ENCODE measurements at places on chromosomes 16 and 17.

DNA sequence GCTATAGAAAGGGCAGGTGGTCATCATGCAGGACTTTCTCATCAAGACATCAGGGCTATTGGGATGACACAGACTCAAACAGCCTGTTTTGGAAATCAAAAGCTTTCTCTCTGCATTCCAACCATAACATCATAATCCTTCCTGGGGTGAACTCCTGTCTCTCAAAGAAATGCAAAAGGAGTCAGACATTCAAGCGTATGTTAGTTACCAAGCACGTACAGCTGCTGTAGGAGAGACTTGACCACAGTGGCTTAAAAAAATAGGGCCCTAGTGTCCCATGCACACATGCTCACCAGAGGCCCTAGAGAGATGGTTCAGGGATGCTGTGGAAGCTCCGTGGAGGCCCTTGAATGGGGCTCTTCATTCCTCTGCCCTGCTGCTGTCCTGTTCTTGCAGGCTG, 24.6 kb upstream of the FOXF1 start:
- DNase-seq, result no peak

DNA sequence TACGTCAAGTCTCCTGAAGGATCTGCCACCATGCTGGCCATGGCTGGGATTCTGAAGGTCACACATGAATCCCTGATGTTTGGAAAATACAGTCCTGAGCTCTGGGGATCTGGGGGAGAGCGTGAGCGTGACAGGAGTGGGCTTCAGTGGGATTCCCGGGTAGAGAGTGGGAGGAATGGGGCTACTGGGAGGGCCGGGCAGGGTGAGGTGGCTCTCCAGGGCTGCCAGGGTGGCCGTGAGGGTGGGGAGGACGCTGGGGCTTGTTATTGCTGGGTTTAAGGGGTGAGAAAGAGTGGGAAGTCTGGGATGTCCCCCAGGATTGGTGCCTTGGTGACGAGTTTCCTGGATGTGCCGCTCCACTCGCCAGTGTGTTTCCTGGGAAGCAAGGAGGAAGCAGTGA, 31.3 kb downstream of the FOXL1 start:
- no peak for DNase-seq

DNA sequence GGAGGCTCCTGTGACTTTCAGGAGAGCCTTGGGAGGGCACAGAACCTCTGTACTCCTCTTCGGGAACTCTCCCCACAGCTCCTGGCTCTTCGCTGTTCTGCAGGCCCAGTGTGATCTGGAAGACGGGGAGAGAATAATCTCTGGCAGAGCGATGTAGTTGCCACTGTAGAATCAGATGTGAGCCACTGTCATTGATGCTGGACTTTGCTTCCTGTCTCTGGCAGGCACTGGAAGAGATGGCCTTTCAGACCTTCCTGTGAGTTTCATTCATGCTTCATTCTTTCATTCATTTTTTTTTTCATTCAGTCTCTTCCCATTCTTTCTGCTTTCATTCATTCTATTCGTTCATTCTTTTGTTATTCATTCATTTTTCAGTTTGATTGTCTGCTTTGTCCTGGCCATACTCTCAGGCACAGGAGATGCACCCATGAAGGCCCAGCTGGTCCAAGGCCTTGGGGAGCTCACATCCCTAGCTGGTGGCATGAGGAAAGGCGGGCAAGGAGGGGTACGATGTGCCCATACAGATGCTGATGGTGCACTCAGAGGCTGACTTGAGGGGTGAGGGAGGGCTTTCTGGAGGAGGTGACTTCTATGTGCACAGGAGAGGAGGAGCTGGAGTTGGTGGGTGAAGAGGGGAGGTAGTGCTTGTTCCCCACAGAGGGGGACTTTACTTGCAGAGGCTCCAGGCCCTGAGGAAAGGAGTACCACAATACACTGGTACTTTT, 44.2 kb downstream of the CMIP start:
- no peak for DNase-seq

- peak; percentile 10 for DNase-seq
Measured at GRCh38 chr17:61947367-61948078, 19.7 kb upstream of the INTS2 start.

DNA sequence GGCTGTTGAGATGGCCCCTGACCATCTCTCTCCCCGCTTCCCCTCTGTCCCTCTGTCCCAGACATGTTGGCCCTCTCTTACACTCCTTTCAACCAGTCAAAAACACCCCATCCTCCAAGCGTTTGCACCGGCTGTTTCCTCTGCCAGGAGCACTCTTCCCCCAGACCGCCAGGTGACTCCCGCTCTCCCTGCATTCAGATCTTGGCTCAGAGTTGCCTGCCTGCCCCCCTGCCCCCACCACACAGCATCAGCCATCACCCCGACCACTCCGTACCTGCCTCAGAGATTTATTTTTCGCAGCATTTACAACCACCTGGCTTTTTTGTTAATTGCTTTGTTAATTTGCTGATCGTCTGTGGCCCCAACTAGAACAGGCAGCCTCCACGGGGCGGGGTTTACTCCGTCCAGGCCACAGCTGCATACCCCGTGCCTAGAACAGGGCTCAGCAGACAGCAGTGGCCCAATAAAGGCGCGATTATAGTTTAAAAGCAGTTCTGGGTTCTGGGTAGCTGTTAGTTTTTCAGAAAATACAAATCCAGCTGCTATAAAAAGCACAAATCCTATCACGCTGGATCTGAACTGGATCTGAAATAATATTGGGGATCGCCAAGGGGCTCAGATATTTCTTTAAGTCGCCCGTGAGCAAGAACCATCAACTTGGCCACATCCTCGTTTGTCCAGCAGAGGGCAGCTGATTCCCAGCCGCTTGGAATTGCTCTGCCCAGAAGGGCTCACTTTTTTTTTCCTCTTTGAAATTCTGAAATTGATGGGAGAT, 173.6 kb downstream of the IRF8 start:
- peak; percentile 73 for DNase-seq

DNA sequence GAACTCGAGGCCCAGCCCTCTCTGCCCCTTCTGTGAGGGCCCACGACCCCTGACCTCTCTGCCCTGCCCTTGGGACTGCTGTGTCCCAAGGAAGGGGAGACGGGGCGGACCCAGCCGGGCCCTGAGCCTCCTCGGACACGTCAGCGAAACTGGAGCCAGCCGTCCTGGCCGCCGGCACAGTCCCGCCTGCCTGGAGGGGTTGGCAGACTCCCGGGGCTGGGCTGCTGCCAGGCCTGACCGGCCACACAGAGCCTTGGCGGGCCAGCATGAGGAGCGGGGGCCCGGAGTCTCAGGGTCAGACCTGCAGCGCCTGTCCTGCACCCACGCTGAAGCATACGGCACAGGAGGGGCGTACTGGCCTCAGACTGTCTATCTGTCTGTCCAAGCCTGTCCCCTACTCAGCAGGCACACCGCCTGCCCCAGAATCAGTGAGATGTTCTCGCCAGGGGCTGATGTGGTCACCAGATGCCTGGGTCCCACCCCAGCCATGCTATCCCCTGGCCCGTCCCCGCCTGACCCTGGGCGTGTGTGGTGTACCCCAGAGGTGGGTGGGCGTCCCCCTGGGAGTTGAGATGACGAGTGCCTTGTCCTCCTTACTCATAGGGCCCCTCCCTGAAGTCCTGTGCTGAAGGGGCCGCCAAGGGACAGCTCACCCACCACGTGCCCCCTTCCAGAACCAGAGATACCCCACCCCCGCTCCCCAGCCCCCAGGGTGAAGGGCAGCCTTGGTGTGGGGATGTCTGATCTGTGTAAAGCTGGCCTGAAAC, 4.7 kb downstream of the VASN start:
- peak; percentile 84 for DNase-seq

- DNase-seq, result peak; percentile 20
Measured at GRCh38 chr17:82519971-82520903, 705 bp downstream of the FOXK2 start.

GRCh38 chr17:7484919-7485377, 782 bp downstream of the POLR2A start:
- DNase-seq, result no peak

GRCh38 chr17:11241611-11242226, 706 bp downstream of the SHISA6 start:
- no peak for DNase-seq

DNA sequence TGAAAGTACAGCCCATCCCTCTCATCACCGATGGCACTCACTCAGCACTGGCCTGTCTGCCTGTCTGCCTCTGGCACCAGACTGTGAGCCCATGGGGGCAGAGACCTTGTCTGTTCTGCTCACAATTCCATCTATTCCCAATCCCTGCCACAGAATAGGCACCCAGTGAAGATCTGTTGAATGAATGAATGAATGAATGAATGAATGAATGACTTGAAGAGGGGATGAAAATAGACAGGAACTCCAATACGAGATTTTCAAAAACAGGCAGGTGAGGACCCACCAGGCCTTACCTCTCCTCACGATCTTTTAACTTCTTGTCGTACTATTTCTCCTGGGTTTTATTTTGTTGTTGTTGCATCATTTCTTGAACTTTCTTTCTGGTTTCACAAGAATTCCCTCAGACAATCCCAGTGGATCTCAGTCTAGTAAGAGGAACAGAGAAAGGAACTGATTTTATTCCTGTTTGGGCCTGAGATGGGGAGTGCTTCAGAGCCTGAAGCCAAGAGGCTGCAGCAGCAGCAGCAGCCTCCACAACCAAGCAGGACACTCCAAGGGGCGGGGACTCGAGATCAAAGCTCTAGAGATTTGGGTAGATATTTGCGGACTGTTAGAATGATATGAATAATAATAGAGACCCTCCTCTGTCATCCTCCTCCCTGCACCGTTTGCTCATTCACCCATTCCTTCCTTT, 17.7 kb downstream of the KRT9 start:
- DNase-seq, result no peak

GRCh38 chr17:2241823-2242222, 61.8 kb downstream of the SMG6 start:
- DNase-seq, result no peak

GRCh38 chr17:34076743-34077631, 178.1 kb upstream of the CCL2 start:
- peak; percentile 30 for DNase-seq

- DNase-seq, result no peak
Measured at GRCh38 chr17:50538549-50539410, 6.2 kb downstream of the EPN3 start.

- DNase-seq, result no peak
Measured at GRCh38 chr17:5598457-5598856, 14.1 kb upstream of the NLRP1 start.

DNA sequence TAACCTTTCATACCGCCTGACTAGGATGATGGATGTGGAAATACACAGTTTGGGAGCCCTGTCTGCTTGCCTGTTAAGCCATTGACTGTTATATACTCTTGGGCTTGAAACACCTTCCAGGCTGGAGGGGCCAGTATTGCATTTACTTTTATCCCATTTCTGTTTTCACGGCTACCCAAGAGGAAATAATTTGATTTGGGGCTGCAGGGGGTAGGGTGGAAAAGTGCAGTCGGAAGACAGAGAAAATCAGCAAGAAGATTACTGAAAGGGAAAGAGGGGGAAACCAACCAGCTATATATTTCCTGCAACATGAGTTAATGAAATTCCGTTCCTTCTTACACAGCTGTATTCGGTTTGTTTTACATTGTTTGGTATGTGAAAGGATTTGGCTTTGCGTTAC, 202.5 kb downstream of the CDH13 start:
- no peak for DNase-seq

GRCh38 chr17:81961087-81961511, at the start of gene NOTUM:
Gene NOTUM (minus strand): TSS chr17:81961187. CDS start chr17:81960909, 278 bp downstream.
- no peak for DNase-seq

DNA sequence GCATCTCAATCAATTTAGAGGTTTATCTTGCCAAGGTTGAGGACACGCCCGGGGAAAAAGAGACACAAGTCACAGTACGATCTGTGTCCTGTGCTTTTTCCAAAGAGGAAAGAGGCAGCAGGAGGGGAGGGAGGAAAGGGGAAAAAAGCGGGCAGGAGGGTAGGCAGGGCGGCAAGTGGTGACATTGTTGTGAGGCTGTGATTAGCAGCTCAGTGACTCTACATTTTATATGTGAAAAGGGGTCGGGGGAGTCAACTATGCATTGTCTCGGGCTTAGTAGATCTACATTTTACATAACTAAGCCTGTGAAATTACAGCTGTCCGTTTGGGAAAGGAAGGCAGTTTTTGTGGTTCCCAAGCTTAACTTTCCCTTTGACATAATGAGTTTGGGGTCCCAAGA, 22.2 kb upstream of the RIPOR1 start:
- DNase-seq, result no peak

GRCh38 chr17:37483311-37484039, 6.2 kb upstream of the DUSP14 start:
- peak; percentile 54 for DNase-seq

- peak; percentile 56 for DNase-seq
Measured at GRCh38 chr17:6903326-6903900, 71.9 kb upstream of the TEKT1 start.
